ENCODE measurements at places on chromosomes 11 and 22.

GRCh38 chr11:76657187-76658170, 13.1 kb downstream of the LRRC32 start:
- H3K36me3 ChIP-seq: peaks cover 19% of the 10 kb centered on the region
- no peaks in the 10 kb centered on the region for H3K4me1 ChIP-seq
- H3K4me3 ChIP-seq: no peak overlapping the region
- H3K27ac ChIP-seq: peak overlapping the region; percentile 50
- no peaks in the 10 kb centered on the region for H3K27me3 ChIP-seq

- no peak for DNase-seq
- no peak overlapping the region for H3K27ac ChIP-seq
- no peaks in the 10 kb centered on the region for H3K27me3 ChIP-seq
Observed at GRCh38 chr11:113345978-113346377, 31.6 kb downstream of the TTC12 start.

- DNase-seq: no peak
- no peaks in the 10 kb centered on the region for H3K36me3 ChIP-seq
- no peaks in the 10 kb centered on the region for H3K4me1 ChIP-seq
- H3K4me3 ChIP-seq: no peak overlapping the region
Observed at GRCh38 chr11:67562963-67563704, 20.5 kb upstream of the GSTP1 start.

- DNase-seq: no peak
- no peaks in the 10 kb centered on the region for H3K36me3 ChIP-seq
- no peaks in the 10 kb centered on the region for H3K27me3 ChIP-seq
Observed at GRCh38 chr11:12125609-12126149, 15.3 kb downstream of the MICAL2 start.

- DNase-seq: no peak
- H3K4me1 ChIP-seq: peaks cover 4% of the 10 kb centered on the region
- no peak overlapping the region for H3K27ac ChIP-seq
- H3K4me3 ChIP-seq: no peak overlapping the region
- H3K27me3 ChIP-seq: no peaks in the 10 kb centered on the region
Observed at GRCh38 chr11:119734788-119735187, 5.8 kb upstream of the NECTIN1 start.

GRCh38 chr11:68148879-68149278, 27.7 kb upstream of the CHKA start:
- no peak overlapping the region for H3K4me3 ChIP-seq
- H3K27me3 ChIP-seq: no peaks in the 10 kb centered on the region
- no peak overlapping the region for H3K27ac ChIP-seq
- no peak for DNase-seq
- no peaks in the 10 kb centered on the region for H3K36me3 ChIP-seq
- peaks cover 21% of the 10 kb centered on the region for H3K4me1 ChIP-seq

- H3K36me3 ChIP-seq: no peaks in the 10 kb centered on the region
- peaks cover 22% of the 10 kb centered on the region for H3K4me1 ChIP-seq
- peak; percentile 71 for DNase-seq
Observed at GRCh38 chr22:31345331-31346254, 553 bp downstream of the PATZ1 start.

GRCh38 chr11:68581439-68581838, 102.9 kb upstream of the GAL start:
- peaks cover 30% of the 10 kb centered on the region for H3K4me1 ChIP-seq
- H3K4me3 ChIP-seq: no peak overlapping the region
- H3K27ac ChIP-seq: no peak overlapping the region
- no peaks in the 10 kb centered on the region for H3K36me3 ChIP-seq
- no peak for DNase-seq

DNA sequence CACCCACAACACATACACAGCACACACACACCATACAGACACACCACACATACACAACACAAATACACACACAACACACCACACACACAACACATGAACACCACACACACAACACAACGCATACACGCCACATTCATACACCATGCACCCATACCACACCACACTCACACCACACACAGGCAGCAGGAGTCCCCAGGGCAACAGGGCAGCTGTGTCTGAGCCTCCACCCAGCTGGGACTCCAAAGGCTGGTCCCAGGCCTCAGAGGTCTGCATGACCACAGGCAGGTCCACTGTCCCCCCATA, 3.3 kb upstream of the WNT7B start:
- H3K27me3 ChIP-seq: peaks cover 39% of the 10 kb centered on the region
- H3K4me3 ChIP-seq: no peak overlapping the region
- H3K4me1 ChIP-seq: peaks cover 14% of the 10 kb centered on the region
- DNase-seq: no peak
- no peak overlapping the region for H3K27ac ChIP-seq

DNA sequence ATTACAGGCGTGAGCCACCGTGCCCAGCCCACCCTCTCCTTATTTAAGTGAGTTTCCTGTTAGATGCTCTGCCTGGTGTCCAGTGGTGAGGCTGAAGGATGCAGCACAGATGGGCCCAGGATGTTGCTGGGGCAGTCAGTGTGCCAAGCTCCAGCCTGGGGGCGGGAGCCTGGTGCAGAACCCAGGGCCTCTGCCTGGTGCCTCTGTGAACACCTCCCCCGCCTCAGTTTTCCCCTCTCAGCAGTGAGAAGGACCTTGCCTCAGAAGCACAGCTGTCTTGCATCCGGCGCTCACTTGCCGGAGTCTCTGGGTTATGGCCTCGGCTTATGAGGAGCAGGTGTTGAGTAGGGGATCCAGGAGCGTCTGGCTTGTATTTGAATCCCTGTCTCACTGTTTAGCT, 116.2 kb downstream of the KIAA1671 start:
- H3K4me1 ChIP-seq: no peaks in the 10 kb centered on the region
- no peak overlapping the region for H3K4me3 ChIP-seq
- H3K27ac ChIP-seq: no peak overlapping the region
- H3K27me3 ChIP-seq: no peaks in the 10 kb centered on the region
- H3K36me3 ChIP-seq: peaks cover 18% of the 10 kb centered on the region

- H3K4me3 ChIP-seq: peak overlapping the region; percentile 95
- no peaks in the 10 kb centered on the region for H3K27me3 ChIP-seq
- H3K36me3 ChIP-seq: no peaks in the 10 kb centered on the region
- H3K27ac ChIP-seq: peak overlapping the region; percentile 99
- peaks cover 61% of the 10 kb centered on the region for H3K4me1 ChIP-seq
Observed at GRCh38 chr22:41382098-41382578, 396 bp downstream of the TEF start.

DNA sequence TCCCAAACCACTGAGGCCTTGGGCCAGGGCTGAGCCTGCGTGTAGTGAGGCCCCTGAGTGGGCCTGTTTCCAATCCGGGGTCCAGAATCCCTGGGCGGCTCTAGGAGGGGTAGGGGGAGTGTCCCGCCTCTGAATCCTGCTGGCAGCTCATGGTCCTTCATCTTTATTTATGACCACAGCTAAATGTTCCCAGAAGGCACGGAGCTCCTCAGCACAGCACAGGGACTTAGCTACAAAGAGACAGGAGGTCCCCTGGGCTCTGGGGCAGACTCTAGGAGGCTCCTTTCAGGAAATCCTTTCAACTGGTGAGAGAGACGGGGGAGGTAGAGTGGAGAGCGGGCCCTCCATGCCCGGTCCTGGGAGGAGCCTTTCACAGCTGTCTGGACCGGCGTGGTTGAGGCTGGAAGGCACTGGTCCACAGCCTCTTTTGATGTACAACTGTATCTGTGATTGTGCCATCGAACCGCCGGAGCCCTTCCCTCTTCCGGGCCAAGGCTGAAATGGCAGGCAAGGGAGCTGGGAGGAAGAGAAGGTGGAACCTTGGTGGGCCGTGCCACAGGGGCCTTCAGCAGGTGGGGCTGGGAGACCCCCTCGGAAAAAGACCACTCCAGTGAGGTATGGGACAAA, 46.8 kb downstream of the SCUBE1 start:
- peaks cover 88% of the 10 kb centered on the region for H3K4me1 ChIP-seq
- H3K36me3 ChIP-seq: no peaks in the 10 kb centered on the region
- H3K27me3 ChIP-seq: no peaks in the 10 kb centered on the region
- DNase-seq: no peak
- no peak overlapping the region for H3K4me3 ChIP-seq
- peak overlapping the region; percentile 89 for H3K27ac ChIP-seq

GRCh38 chr11:19903620-19904069, 191.0 kb downstream of the NAV2 start:
- no peak overlapping the region for H3K27ac ChIP-seq
- no peaks in the 10 kb centered on the region for H3K36me3 ChIP-seq
- DNase-seq: peak; percentile 56
- H3K4me1 ChIP-seq: no peaks in the 10 kb centered on the region

GRCh38 chr11:65663639-65664200, 1.0 kb upstream of the RELA start:
- peak overlapping the region; percentile 99 for H3K27ac ChIP-seq
- peaks cover 4% of the 10 kb centered on the region for H3K4me1 ChIP-seq
- no peaks in the 10 kb centered on the region for H3K27me3 ChIP-seq
- peak overlapping the region; percentile 91 for H3K4me3 ChIP-seq
- no peak for DNase-seq

- H3K4me3 ChIP-seq: no peak overlapping the region
- H3K27me3 ChIP-seq: peaks cover 28% of the 10 kb centered on the region
- no peak for DNase-seq
- no peak overlapping the region for H3K27ac ChIP-seq
- H3K36me3 ChIP-seq: no peaks in the 10 kb centered on the region
- peaks cover 33% of the 10 kb centered on the region for H3K4me1 ChIP-seq
Observed at GRCh38 chr11:6648501-6648900, 7.1 kb downstream of the DCHS1 start.

GRCh38 chr11:67437082-67437808, at the start of gene PTPRCAP:
Gene PTPRCAP, minus strand, starts transcription at chr11:67437682. Its CDS starts 63 bp downstream, at chr11:67437619.
- peak within 1 kb of the TSS; percentile 74 for H3K27ac ChIP-seq
- H3K4me3 ChIP-seq: peak within 1 kb of the TSS; percentile 55
- H3K27me3 ChIP-seq: no peaks in the 10 kb centered on the region
